Neural crest cell (in vitro differentiated cells): ENCODE measurements at places on chromosomes 7 and 10.

DNA sequence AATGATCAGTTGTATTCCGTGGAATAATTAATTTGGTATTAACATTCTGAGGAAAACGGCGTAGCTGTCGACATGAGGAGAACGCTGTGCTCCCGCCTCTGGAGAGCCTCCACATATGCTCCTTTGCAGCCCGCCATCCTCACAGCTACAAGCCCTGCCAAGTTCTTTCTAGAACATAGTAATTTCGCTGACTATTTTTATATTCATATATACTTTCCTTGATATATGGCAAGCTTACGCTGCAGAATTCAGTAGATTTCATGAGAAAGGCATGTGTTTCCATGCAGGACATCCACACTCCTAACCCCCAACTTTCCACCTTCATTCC lies 45.2 kb downstream of the TBXAS1 start:
- no peak for DNase-seq

DNA sequence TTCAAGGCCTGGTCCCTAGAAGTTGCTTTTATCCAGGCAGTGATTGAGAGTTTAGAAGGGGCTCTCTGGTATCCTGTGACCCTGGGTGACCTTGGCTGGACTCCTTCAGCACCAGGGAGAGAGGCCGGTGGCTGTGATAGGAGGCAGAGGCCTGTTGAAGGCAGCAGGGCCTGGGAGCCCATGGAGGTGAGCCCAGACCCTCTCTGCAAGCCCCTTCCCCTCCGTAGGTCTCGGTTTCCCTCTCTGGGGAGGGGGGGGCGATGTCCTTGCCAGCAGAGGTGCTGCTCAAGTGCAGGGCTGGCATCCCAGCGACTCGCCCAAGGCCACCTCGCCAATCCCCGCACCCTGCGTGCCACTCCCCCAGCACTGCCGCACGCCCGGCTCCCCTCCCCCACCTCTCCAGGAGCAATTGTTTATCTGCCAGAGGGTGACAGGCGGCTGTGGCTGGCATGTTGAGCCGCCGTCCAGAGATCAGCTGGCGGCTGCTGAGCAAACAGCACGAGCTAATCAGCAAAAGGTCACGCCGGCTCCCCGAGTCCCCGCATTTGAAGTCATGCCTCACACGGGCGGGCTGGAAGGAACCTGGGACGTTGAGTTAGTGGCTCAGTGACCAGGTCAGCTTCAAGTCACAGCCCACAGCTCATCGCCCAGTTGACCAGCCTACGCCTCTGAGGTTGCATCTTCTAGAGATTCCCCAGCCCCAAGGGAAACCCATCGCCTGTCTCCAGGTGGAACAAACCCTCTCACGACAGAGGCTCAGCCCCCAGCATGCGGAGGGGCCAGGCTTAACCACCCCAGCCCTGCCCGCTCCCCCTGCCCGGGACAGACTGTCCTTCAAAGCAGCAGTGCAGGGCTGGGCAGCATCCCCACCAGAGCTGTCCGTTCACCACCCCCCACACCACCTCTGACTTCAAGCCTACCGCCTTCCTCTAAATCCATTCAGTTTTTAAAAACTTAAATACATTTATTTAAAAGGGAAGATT lies 43.7 kb downstream of the ELFN1 start:
- peak; percentile 19 for DNase-seq

DNA sequence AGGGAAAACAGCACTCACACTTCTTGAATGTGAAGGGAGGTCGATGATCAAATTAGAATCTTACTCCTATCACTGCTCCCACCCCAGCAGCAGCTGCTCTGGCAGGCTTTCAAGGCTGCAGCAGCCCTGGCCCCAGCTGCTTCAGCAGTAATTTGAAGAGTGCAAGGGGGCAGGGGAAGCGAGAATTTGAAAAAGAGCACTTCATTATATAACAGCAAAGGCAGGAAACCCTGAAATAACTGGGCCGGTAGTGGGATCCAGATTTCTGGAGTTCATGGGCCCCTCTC lies 44.9 kb downstream of the MYPN start:
- DNase-seq: no peak

- no peak for DNase-seq
Measured at GRCh38 chr7:37262181-37262580, 186.5 kb downstream of the ELMO1 start.

- peak; percentile 43 for DNase-seq
Measured at GRCh38 chr10:122786269-122786668, 59.4 kb downstream of the CUZD1 start.

DNA sequence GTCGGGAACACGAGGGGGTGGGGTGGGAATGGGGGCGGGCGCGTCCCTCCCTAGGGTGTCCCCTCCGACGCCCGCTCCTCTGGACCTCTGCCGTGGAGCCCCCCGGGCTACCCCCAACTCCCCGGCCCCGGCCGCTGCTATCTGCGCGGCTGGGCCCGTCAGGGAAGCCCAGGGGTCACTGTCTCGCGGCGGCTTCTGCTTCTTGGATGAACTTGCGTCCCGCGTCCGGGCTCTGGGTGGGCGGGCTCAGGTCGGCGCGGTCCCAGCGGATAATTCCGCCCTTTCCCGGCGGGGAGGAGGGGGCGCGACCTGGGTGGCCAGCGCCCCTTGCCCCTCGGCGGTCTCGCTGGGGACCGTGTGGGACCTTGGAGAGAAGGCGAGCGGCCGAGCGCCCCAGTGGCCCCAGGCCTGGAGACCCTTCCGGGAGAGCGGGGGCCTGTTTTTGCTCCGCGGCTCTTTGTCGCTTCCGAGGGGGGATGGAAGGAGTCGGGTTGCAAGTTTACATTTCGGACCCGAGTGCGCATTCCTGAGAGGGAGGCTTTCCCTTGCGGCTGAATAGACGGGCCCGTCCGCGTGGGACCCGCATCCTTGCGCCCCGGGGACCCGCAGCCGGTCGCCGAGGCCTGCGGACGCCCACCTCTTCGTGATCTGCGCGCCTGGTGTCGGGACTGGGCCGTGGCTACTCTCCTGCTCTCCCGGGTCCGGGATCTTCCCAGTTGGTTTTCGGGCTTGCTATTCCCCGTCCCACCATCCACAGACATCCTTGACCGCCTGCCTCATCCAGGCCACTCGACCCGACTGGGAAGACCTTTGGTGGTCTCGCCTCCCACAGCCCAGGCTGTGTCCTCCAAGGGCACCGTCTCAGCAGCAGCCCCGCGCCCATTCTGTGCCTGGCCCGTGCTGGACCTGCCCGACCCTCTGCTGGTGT lies 812 bp downstream of the DOCK1 start:
- peak; percentile 52 for DNase-seq

DNA sequence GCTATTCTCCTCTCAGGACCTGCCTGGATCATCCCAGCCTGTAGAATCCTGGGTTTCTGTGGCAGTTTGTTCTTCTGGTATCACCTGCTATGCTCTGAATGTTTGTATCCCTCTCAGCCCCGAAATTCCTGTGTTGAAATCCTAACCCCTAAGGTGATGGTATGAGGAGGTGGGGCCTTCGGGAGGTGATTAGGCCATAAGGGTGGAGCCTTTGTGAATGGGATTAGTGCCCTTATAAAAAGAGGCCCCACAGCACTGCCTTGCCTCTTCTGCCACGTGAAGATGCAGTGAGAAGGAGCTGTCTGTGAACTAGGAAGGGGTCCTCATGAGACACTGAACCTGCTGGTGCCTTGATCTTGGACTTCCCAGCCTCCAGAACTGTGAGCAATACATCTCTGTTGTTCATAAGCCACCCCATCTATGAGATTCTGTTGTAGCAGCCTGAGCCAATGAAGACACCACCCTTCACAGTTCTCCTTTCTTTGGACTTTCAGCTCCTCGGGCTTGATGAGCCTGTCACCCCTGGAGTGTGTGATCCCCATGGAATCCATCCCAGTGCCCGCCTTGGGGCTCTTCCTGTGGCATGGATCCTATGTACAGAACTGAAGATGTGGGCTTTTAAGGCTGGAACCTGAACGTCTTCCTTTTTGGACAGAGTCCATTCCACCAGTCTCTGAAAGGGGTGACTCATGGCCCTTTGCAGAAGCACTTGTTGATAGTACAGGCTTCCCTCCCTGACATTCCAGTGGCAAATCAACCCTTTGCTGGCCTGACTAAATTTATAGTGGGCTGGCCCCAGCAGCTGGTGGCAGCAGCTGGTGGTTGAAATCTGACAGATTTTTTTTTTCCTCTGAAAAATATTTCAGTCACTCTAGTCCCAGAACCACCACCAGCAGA lies 138.0 kb downstream of the TACC2 start:
- no peak for DNase-seq

GRCh38 chr7:19522486-19522885 lies 186.4 kb downstream of the POLR1F start:
- DNase-seq: no peak

GRCh38 chr7:133703547-133703946 lies 423.6 kb upstream of the LRGUK start:
- no peak for DNase-seq

DNA sequence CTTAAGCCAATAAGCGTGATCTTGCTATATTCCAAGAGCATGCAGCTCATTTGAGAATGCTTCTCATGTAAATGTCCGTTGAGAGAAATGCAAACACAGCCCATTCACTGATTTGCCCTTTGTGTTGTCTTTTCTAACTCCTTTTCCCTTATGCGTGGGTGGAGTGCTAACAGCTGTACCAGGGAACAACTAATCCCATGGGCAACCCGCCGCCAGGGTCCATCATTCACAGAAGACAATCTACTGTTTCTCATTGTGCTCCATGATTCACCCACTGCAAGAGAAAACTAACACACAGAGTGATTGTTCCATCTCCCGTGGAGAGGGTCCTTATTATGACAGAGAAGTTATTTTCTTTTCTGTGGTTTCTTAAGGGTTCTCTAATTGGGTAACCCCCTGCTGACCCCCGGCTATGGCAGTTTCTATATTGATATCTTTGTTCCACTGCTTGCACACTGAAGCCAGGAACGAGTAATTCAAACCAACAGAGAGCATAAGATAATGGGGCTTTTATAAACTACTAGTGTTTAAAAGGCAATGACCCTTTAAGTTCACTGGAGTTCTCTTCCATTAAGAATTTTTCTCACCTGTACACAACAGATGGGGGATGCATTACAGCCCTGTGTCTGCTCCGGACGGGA lies 298.7 kb downstream of the BAMBI start:
- no peak for DNase-seq

GRCh38 chr10:23448802-23449570 lies 10.1 kb downstream of the OTUD1 start:
- DNase-seq: no peak

DNA sequence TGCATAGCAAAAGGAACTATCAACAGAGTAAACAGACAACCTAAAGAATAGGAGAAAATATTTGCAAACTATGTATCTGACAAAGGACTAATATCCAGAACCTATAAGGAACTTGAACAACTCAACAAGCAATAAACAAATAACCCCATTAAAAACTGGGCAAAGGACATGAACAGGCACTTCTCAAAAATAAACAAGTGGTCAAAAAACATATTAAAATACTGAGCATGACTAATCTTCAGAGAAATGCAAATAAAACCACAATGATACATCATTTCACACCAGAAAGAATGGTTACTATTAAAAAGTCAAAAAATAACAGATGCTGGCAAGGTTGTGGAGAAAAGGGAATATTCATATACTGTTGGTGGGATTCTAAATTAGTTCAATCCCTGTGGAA lies 17.1 kb downstream of the MAGI2 start:
- no peak for DNase-seq

- DNase-seq: no peak
Measured at GRCh38 chr10:13652860-13653259, 66.1 kb downstream of the PRPF18 start.

DNA sequence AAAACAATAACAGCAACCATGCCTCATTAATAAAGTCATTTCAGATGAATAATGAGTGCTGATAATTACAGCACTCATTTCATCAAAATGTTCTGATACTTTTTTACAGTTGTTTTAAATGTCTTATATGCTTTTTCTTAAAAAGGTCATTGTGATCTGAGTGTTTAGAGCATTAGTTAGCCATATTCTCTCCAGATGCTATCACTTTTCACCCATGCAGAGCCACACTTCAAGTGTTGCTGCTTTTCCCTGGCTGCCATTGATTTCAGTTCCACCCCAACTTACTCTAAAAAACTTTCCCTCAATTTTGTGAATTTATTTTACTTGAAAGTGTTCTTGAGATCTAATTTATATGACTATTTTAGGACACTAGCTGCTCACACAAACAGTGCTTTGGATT lies 41.8 kb downstream of the NUP205 start:
- DNase-seq: no peak

DNA sequence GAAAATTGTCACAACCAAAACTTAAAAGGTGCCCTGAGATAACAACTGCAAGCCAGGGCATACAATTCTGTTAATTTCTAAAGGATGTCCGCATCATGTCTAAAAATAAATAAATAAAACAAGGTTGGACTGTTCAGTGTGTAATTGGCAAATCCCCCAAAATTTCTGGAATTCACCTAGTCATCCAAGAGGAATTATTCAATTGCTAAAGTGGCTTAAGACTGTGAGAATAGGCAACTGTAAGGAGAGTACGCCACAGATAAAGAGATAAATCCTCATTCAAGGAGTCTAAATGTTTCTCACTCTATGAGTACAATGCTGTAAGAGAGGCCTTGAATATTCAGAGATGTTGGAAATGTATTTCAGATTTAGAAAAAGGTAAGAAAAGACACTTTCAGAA lies 37.2 kb downstream of the PIK3AP1 start:
- no peak for DNase-seq

DNA sequence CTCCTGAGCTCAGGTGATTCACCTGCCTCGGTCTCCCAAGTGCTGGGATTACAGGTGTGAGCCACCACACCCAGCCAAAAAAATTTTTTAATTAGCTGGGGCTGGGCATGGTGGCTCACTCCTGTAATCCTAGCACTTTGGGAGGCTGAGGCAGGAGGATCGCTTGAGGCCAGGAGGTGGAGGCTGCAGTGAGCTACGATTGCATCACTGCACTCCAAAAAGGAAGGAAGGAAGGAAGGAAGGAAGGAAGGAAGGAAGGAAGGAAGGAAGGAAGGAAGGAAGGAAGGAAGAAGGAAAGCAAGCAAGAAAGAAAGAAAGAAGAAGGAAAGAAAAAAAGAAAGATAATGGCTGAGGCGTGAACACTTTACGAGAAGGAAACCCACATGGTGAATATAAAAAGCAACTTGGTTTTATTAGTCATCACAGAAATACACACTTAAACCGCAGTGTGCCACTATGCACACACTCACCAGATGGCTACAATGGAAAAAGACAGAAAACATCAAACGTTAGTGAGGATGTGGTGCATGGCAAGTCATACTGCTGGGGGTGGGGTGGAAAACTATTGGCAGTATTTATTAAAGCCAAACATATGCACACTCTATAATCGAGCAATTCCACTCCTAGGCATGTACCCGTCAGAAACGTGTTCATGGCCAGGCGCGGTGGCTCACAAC lies 4.4 kb upstream of the CCL26 start:
- DNase-seq: no peak
